ENCODE measurements at places on chromosomes 5 and 9. TPM values are rescaled to one million over a fixed set of nuclear protein-coding genes. Genes with fewer than 3 reads are reported as not detected.
A peak's percentile ranks its signal among the peaks of the same experiment; 100 is the strongest.

- no peak for DNase-seq
Observed at GRCh38 chr9:131851414-131851813, 111.5 kb upstream of the RAPGEF1 start.

DNA sequence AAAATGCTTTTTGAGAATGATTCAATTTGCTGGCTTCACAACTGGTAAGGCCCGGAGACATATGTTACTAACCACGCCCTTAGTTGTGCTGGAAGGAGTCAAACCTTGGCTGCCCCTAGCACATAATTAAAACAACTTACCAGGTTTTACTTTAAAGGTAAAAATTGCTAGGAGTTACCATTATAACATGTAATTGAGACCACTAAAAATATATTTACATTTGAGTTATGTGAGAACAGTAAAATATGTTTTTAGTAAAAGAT, 435.6 kb upstream of the CDH9 start:
- DNase-seq, result no peak

The RASEF gene
- not detected for total RNA-seq

GRCh38 chr9:21414220-21414940, 5.5 kb downstream of the IFNA8 start:
- DNase-seq, result no peak

DNA sequence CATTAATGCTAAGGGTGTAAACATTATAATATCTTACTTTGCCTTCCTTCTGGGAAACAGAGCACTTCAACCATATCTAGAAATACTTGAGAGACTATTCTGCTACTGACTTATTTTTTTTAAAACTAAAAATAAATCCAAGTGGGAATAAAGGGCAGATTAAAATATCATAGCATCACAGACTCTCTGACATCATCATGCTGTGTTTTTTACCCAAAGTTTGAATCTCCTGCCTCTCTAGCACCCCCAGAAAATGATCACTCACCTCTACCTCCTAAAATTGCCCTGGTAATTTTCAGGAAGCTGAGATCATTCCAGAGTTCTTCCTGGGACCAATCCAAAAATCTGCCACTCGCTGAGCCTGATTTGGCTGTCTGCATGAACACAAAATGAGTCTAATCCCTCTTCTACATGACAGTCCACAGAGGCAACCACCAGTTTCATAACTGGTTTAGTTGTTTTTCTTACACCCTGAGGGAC, 813.8 kb upstream of the DMAC1 start:
- DNase-seq, result no peak

GRCh38 chr5:179397516-179397915, 52.3 kb upstream of the ADAMTS2 start:
- DNase-seq, result no peak

The GFI1B gene
- total RNA-seq, result not detected

GRCh38 chr5:149852641-149853330, 91.8 kb downstream of the PDE6A start:
- DNase-seq, result peak; percentile 67

The CD72 gene
- 8.7 TPM for total RNA-seq

DNA sequence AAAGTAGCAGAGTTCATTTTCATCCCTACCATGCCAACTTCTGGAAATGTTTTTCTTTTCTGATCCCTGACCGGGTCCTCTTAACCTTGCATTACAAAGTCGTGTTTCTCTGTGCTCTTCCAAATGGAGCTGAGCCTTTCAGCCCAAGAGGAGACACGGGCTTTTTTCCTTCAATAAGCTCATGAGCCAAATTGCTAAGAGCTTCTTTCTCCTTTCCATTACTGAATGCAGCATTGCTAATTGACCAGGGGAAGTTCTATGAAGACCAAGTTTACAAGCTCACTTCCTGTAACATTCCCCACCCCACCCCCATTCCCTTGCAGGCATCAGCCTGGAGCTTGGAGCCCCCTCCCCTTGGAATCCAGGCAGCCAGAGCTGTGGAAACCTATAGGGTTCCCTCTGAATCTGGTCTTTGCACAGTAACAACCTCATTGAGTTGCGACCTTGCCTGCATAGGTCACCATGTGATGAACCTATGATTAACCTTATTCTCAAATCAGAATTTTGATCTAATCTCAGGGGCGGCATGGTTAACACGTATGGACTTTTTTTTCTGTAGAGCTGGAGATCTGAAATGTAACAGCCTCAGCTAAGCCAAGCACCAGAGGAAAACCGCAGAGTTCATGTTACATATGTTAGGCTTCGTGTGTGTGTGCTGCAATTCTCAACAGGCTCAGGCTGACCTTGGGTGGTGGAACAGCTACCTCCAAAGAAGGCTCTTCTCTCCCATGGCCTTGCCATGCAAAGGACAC, 395.7 kb upstream of the ZNF462 start:
- DNase-seq, result no peak

DNA sequence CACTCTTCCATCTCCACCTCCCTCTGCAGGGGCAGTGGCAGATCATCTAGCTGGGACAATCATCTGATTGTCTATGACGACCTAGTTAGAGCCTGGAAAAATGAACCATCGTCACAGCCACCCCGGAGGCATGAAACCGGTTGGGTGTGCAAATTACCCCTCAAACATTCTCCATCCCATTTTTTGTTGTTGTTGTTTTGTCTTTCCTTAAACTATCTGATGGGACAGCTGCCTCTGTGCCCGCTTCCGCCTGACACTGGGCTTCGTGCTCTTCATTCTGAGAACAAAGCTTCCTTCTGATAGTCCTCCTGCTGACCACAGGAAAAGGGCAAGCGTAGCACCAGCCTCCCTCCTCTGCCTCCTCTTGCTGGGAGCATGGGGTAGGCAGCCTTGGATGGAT, 7.0 kb upstream of the NDST1 start:
- no peak for DNase-seq

DNA sequence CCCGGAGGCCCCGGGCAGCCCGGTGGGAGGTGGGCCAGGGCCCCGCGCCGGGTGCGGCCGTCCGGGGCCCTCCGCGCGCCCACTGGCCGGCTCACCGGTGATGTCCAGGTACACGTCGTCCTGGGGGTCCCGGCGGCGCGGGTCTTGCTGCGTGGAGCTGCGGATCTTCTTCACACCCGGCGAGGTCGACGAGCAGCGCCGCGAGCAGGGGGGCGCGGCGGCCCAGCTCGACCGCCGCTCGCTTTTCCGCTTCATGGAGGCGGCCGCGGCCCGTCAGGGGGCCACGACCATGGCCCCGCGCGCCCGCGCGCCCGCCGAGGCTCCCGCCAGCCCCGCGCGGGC, 548 bp downstream of the CDC14B start:
- DNase-seq, result no peak

The ADAMTSL2 gene
- 0.11 TPM for total RNA-seq

DNA sequence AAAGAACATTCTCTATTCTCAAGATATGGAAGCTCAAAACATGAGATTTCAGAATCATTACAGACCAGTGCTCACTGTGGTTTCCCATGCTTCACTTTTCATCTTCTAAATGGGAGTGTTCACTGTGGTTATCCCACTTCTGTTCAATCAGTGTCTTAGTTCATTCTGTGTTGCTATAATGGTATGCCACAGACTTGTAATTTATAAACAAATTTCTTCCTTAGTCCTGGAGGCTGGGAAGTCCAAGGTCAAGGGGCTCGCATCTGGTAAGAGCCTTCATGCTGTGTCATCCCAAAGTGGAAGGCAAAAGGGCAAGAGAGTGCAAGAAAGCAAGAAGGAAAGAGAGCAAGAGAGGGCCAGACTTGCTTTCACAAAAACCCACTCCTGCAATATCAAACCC, 146.3 kb downstream of the TTC39B start:
- DNase-seq, result no peak

The PCDHB5 gene
- total RNA-seq, result not detected

- DNase-seq, result no peak
Observed at GRCh38 chr9:76322810-76323209, 71.4 kb downstream of the RFK start.

DNA sequence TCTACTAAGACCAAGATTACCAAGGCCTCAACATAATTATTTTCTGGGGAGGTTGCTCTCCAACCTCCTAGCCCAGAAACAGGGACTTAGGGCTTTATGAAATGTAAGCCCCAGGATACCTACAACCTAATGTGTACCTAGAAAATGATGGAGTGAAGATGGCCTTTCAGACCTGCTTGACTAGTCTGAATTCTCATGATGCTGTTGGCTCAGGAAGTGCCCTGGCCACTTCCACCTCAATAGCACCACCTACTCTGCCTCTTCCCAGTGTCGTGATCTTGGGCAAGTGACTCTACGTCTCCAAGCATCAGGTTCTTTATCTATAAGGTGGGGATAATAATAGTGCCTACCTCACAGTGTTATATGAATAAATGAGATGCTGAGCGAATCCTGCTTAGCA, 57.9 kb upstream of the GARNL3 start:
- DNase-seq, result no peak

The SLC2A8 gene
- 1.3 TPM for total RNA-seq

The WNK2 gene
- total RNA-seq, result 3.3 TPM

- no peak for DNase-seq
Observed at GRCh38 chr5:144284931-144285502, 114.3 kb downstream of the KCTD16 start.

The C7 gene
- total RNA-seq, result not detected

DNA sequence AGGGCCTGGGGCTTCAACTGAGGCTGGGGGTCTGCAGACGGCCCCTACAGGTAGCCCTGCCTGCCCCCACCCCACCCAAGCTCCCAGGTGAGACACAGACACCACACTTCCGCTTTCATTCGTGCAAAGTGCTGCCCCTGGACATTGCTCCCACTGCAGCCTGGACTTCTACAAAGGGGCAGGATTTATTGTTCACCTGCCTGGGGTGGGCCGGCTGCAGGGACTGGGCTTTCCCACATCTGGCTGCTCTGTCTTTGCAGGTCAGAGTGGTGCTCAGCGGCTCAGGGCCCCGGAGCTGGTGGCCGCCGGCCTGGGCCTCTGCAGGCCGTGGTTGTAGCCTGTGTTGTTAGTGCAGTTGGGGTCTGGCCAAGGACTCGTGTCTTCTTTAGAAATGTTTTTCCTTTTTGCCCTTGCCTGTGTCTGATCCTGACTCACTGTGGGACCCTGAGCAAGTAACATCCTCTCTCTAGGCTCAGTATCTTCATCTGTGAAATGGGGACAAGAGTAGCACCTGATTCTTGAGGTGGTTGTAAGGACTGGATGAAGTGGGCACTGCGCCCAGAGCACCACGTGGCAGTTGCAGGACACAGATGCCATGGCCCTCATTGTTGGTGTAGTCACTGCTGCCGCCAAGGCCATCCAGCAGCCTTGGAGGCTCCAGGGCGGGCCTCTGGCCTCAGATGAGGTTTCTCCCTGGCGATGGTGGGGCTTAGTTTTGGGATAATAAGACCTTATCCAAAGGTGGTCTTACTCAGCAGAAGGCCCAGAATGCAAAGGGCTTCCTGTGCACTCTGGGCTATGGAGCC, 143.9 kb downstream of the CACNA1B start:
- no peak for DNase-seq

Measured in activated CD4-positive, alpha-beta T cell treated with anti-CD3 and anti-CD28 coated beads for 36 hours (primary cell).